ENCODE measurements at places on chromosomes 7 and 10.
A peak's percentile ranks its signal among the peaks of the same experiment; 100 is the strongest.

DNA sequence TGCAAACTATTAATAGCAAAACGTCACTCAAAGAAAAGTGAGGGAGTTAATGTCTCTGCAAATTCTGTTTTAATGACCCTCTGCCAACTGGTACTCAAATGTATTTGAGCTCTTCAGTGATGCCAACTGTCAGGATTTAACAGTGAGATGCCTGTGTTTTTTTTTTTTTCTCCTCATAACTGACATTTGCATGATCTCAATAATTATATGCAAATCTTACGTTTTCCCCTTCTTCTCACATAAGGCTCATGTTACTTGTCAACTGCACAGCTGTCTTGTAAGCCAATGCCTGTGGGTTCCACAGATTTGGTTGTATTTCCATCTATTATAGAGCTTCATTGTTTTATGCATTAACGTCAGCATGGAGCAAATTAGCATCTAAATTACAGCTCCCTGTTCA lies 38.2 kb downstream of the PPP1R3A start:
- DNase-seq = no peak

DNA sequence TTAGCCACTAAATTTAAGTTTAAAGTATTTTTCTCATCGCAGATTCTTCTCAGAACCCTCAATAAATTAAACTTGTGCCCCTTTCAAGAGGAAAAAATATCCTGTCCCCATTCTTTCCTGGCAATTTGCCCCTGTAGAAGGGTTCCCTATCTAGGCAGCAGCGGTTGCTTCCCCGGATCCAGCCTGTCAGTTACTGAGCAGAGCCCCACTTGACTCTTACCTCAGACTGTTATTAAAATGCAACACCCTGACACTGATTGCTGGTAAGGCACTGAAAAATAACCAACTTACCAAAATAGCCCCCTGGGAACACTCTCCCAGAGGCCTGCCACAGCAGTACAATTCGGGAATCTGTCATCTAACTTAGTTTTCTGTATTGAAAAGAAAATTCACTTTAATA lies 13.9 kb downstream of the LMTK2 start:
- DNase-seq = no peak

DNA sequence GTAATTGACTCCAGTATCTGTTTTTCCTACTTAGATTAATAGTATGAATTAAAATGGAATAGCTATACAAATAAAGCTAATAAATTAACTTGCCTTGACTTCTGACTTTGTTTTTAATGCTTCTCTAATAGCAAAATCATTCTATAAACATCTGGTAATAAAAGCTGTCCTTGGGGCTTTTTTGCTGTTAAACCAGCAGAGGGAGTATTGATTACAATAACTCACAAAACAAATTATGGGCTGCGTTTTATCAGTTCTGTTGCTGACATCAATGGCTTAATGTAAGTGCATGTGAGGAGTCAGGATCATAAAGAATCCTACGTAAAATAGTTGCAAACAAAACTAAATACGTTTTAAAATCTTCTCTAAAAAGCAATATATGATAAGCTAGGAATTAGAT lies 667.8 kb downstream of the PCDH15 start:
- no peak for DNase-seq

DNA sequence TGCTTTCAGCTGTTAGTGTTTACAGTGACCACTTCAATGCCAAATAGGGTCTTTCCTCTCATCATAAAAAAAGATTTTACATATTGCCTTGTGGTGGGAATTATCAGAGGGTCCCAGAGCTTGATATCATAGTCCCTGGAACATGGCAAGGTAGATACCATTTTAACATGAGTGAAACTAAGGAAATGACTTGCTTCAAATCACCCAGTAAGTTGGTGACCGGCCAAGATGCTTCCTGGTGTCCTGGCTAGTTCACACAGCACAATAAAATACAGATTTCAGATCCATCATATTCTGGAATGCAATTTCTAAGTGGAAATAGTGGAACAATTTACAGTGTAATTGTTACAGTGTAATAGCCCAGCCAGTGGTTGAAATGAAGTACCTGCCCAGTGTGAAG lies 36.6 kb downstream of the CNNM1 start:
- DNase-seq = no peak

- DNase-seq = no peak
Measured at GRCh38 chr10:130541090-130541489, 404.9 kb downstream of the GLRX3 start.

- peak; percentile 36 for DNase-seq
Measured at GRCh38 chr10:43076311-43076875, 476 bp upstream of the RET start.

DNA sequence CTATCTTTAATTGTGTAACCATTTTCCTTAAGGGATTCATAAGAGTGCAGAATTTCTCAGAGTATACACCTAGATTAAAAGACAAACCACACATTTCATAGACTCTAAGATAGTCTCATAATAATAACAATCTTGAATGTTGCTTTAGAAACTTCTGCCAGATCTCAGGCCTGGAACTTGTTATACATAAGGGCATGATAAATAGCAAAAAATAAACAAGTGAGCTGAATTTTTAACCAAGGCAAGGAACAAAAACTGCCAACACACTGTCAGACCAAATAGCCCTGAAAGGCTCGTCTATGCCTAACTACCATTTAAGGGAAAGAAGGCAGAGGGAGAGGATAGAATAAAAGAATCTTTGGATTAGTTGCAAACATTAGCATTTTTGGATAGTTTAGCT lies 65.8 kb upstream of the SEMA3C start:
- DNase-seq = no peak

GRCh38 chr10:70552586-70552985 lies 50.0 kb downstream of the PRF1 start:
- DNase-seq = no peak

GRCh38 chr10:69232252-69232651 lies 12.1 kb downstream of the HKDC1 start:
- DNase-seq = no peak

DNA sequence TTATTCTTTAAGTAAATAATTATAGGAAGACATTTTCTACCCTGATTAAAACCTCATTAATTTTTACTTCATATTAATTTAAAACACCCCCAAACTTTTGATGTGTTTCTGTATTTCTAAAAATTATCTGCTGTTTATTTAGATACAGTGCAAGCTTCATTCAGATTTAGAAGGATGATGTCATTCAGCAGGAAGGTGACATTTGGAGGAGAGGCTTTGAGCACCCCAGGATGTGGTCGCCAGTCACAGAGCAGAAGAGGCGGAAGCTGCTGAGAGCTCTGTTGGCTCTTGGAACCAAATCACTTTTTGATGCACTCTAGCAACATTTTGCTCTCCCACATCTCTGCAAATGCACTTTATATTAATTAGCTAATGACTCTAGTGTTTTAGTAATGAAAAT lies 233.9 kb upstream of the CACNA2D1 start:
- DNase-seq = no peak

All from HL-60 (cell line).